ENCODE measurements at places on chromosomes 3 and 15.

DNA sequence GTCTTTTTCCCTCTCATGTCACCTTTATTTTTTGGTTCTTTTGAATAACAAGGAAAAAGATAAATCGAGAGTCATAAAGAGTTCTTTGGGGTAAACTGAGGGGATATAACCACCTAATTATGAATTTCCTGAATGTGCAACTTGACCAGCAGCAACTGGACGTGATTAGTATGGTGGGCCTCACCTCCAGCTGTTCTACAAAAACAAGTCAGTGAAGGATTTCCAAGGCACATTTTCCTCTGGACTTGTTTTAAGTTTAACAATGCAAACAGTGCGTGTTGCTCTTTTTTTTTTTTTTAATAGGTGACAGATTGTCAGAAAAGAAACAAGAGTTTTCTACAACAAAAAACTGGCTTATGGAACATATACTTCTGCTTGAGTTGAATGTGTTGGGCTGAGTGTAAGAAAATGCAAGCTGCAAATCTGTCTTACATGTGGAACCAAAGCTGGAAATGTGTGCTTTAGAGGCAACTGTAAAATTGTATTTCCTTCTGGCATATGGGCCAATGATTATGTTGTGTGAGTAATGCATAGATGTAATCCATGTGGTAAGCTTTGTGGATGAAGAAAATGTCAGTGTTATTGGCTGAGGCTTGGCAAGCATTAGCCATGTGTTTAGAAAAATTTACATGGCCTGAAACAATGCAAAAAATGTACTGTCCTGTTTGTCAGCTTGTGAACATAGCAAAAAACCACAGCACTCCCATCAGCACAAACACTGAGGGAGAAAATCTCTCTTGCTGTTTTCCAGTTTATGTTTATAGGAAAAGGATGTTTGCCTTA is 44.5 kb upstream of the FNDC3B start:
- no peak for ATAC-seq

GRCh38 chr15:92473756-92474155 is 80.1 kb downstream of the ST8SIA2 start:
- ATAC-seq, result no peak

GRCh38 chr3:69815970-69816369 is 76.7 kb downstream of the MITF start:
- no peak for ATAC-seq

GRCh38 chr3:147813256-147813655 is 404.1 kb downstream of the ZIC1 start:
- ATAC-seq, result no peak

DNA sequence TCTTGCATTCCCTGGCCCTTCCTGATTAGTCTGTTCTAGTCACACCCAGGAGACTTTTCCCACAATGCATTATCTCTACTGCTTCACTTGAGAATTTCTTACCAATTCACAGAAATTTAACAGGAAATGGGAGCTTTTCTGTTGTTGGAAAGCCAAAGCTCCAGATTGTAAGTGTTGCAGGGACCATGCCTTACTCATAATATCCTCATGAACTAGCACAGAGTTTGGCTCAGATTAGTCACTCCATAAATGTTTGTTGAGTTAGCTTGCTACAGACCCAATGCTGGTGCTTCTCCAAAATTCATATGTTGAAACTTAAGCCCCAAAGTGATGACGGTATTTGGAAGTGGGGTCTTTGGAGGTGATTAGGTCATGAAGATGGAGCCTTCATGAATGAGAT is 232.6 kb downstream of the GAP43 start:
- ATAC-seq, result no peak

- ATAC-seq, result no peak
Measured at GRCh38 chr3:24047513-24047912, 102.4 kb downstream of the NR1D2 start.

DNA sequence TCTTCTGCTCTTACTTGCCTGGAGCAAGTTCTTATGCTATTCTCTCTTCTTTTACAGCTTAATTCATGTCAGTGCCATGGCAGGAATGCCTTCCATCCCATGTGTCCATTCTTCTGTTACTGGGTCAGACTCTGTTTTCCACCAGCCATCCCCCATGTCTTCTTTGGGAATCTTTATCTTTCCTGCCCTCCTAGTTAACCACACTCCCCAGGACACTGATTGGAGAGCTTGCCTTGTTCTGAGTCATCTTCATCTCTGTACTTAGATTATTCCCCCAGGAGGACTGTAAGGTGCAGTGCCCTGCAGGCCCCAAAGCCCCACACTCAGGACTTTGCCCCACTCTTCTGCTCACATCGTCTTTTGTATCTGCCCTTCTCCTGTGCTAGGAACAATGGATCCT is 3.6 kb downstream of the ABHD17C start:
- ATAC-seq, result no peak

Measured in activated CD4-positive, CD25-positive, alpha-beta regulatory T cell treated with anti-CD3 and anti-CD28 coated beads, Interleukin-2, amount 50 U/mL, for 24 hours (primary cell).